ENCODE measurements at places on chromosomes 6 and 20.

- DNase-seq = no peak
Observed at GRCh38 chr6:31110825-31111582, 1.4 kb downstream of the C6orf15 start.

DNA sequence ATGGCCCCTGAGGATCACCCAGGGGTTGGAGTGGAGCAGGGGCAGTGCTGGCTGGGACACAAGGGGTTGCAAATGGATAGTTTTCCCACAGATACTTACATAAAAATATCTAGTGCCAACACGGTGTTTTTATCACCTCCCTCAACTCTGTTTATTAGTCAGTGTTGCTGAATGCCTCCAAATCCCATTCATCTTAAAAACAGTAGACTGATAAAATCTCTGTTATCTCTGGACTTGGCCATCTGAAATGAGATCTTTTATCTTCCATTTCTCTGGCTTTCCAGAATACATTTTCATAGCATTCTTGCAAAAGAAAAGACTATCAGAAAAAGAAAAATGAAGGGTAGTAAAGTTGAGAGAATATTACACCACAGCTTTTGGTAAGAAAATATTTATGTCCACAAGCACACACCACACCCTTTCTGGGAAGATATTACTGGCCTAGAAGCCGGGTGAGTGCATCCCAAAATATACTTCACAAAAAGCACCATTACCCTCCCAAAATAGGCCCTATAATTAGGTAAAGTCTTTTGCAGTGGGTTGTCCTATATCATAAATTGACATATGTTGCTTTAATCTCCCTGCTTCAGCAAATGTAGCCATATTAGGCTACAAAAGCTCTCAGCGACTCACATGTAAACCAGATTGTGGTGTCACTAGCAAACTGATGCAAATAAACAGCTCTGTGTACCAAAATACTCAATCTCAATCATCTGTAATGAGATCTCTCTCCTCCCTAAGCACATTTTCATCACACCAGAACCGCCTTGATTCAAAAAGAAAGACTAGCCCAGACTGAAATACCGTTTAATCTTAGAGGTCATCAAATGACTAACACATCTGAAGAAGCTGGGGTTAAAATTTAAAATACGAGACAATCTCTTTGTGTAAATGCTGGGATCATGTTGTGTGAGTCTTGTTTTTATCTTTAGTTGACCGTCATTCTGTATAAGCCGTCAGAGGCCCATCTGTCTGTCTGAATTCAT lies 96.7 kb downstream of the FYN start:
- DNase-seq = no peak

- DNase-seq = no peak
Observed at GRCh38 chr6:7156643-7157278, 49.0 kb downstream of the RREB1 start.

GRCh38 chr6:79941489-79942151 lies 5.7 kb downstream of the ELOVL4 start:
- DNase-seq = no peak

- DNase-seq = no peak
Observed at GRCh38 chr20:47454298-47455132, 47.2 kb upstream of the NCOA3 start.

DNA sequence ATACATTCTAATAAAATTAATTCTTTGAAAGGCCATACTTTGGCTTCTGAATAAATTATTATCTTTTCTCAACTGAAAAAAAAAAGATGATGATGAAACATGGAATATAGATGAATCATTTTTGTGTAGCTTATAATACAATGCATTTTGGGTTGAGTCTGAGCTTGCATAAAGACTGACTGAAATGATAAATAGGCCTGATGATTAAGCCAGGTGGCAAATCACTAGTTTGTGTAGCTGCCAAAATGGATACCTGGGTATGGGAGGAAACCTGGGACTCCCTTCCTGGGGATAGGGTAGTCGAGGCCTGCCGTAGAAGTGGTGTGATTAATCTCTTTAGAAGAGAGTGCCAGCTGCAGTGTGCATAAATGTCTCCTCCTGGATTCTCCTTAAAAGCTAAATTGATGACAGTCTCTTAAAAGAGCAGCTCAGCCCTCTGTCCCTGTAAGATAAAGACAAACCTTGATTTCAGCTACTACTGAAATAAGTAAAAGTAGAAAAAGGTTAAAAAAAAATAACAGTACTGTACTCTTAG lies 275.1 kb downstream of the GRIK2 start:
- no peak for DNase-seq

DNA sequence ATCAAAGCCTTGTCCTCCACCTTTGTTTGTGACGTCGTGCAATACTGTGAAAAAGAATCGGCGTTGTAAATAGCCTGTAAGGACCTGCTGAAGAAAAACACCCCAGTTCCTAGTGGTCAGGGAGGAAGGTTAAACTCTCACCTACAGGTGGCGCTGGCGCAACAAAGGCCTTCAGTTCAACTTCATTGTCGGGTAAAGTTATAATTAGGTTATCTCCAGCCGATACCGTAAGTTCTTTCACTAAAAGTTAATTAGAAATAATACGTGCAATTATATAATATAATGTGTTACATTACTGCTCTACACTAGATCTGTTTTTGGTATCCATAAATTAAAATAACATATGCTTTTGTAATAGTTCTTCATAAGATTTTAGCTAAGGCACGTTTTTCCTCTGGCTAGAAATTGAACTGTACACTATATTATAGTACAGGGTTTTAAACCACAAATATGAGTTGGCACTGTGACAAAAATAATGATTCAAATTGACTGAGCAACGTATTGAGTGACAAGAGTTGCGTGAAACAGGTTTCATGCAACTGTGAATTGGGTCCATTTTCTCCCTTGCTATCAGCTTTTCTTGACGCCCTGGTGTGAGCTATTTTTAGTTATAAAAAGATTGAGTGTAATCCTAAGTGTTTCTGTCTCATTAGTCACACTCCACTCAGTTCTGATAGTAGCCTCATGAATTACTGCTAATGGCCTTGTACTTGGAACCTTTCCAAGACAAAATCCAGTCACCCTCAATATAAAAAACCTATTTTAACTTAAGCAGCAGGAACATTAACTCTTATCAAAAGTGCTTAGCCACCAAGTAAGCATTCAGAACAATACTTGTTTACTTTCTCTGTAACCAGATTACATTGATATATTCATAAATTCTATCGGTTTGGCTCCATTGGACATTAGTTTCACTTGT lies 62.3 kb downstream of the KIAA0319 start:
- peak; percentile 64 for DNase-seq

DNA sequence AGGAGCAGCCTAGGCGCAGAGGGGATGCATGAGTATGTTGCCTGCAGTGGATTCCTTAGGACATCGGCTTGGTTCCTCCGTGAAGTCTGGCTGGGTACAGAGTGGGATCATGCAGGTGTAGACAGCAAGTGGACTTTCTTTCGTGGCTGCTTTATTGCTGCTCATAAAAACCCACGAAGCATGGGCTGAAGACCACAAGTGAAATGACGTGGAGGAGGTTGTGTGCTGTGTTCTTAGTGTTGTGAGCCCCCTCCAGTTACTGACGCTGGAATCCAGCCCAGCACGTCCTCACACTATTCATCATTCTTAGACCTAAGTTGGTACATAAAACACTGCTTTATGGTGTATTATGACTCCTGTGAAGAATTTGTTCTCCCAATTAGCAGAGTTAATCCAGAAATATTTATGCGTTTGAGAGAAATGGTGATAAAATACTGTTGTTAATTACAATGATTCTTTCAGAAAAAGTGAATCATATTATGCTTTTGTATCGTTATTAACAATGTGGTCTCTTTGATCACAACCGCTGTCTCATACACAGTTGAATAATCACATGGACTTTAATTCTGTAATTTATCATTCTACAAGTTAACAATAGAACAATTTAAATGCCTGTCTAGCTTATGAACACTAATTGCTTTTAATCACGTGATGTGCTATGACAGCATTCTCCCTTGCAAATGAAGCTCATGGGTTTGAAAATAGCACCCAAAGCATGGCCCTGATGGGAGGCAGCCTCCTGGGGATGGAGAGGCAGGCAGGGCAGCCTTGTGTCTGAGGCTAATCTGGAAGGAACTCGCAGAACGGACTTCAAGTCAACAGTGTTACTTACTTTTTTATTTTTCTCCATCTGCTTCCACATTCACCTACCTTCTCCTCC lies 233.9 kb upstream of the SYNDIG1 start:
- no peak for DNase-seq

DNA sequence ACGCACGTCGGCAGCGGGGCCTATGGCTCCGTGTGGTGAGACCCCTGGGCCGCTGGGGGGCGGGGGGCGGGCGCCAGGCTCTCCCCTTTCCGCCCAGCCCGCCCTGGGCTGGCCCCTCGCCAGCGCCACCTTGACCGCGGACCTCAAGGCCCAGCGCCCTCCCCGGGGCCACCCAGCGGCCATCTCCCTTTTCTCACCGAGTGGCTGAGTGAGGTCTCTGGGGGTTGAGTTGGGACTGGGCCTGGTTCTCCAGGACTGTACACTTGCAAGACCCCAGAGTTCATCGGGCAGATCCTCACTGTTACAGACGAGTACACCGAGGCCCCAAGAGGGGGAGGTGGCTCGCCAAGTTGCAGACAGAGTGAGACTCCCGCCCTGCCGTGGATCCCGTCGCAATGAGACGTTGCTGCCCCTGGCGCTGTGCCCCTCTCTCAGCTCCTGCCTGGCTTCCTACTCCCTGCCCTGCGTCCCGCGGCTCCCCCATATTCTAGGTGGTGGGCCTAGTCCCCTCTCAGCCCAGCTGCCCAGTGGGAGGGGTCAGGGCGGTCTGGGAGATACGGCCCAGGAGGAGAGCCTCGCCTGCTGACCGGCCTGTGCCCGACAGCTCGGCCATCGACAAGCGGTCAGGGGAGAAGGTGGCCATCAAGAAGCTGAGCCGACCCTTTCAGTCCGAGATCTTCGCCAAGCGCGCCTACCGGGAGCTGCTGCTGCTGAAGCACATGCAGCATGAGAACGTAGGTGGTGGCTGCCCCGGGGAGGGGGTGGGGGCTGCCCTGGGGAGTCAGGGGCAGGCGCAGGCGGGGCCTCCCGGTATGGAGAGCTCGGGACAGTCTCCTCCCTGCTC lies 576 bp downstream of the MAPK13 start:
- peak; percentile 49 for DNase-seq

- no peak for DNase-seq
Observed at GRCh38 chr20:32569380-32570305, 15.5 kb downstream of the NOL4L start.

DNA sequence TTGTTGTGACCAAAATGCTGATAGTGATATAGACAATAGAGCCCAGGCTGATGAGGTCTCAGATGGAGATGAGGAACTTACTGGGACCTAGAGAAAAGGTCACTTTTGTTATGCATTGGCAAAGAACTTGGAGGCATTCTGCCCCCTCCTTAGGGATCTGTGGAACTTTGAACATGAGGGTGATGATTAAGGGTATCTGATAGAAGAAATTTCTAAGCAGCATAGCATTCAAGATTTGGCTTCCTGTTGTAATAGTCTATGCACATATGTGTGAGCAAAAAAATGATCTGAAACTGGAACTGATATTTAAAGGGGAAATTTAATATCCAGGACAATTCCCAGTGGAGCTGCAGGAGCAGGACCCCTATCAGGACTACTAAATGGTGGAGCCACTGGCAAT lies 17.1 kb downstream of the HLA-A start:
- DNase-seq = no peak

GRCh38 chr6:118523216-118523615 lies 24.9 kb upstream of the PLN start:
- DNase-seq = no peak

DNA sequence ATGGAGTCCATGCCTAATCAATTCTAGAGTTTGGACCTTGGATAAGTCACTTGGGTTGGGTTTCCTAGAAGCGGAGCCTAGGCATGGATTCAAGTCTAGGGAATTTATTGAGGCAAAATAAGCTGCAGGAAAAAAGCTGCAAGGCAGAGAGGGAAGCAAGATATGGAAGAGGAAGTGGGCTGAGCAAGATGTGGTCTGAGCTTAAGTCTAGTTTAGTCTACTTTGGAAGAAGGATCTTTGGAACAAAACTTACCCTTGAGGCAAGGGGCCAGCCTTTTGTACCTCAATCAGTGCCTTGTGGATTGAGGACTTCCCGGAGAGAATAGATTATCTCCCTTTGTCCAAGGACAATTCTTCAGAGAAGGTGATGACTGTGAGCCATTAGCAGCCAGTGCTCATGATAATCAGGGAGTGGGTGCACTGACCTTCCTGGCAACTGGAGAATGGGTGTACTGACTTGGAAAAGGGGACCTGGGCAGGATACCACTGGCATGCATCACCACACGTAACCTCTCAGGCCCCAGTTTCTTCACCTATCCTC lies 10.9 kb downstream of the ZSCAN9 start:
- no peak for DNase-seq

GRCh38 chr6:20757761-20758160 lies 223.5 kb downstream of the CDKAL1 start:
- DNase-seq = no peak

- no peak for DNase-seq
Observed at GRCh38 chr20:52622081-52622480, 350.1 kb upstream of the TSHZ2 start.

DNA sequence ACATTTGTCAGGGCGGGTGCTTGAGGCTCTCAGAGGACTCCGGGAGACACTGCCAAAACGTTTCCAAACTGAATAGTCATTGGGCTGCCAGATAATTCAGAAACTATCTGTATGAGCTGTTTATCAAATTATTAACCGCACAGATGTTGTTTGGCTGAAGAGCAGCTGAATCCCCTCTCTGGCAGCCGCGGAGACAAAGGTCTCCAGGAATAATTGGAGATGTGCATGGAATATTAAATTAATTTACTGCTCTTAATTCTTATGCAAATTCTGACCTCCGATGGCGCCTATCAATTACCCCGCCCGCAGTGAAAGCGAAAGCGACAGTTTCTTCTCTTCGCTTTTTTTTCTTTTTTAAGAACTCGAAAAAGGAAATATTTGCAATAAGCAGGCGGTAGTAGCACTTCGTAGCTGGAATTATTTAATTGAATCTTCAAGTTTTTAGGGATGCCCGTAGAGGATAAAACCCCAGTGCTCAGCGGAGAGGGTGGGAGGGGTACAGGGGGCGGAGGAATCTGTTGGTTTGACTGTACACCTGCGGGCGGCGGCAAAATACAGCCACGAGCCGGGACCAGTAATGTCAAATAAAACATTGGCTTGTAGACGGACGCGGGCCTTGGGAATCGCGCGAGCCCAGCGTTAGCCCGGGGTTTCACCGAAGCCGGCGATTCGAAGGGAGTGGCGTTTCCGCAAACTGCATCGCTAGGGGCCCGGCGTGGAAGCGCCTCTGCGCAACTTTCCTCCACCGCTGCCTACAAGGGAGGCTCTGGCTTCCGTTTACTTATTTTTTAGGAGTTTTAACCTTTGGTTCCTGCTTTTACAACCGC lies 6.2 kb downstream of the LINC00237 start:
- DNase-seq = peak; percentile 82

GRCh38 chr20:45052698-45053429 lies 48.1 kb downstream of the KCNS1 start:
- no peak for DNase-seq

GRCh38 chr6:149164199-149164750 lies 153.2 kb upstream of the TAB2 start:
- no peak for DNase-seq
